Anterior cingulate cortex (tissue), 58 donors: ENCODE measurements at places on chromosomes 7 and 10.

GRCh38 chr10:100817268-100817839 lies 72.0 kb downstream of the PAX2 start:
- DNase-seq = no peak

- DNase-seq = no peak
These were observed 113.1 kb upstream of the PDLIM1 start for GRCh38 chr10:95403700-95404461.

GRCh38 chr10:44961931-44962750 lies 2.5 kb downstream of the RASSF4 start:
- no peak for DNase-seq

GRCh38 chr7:95334447-95334846 lies 10.1 kb upstream of the PON1 start:
- no peak for DNase-seq

- DNase-seq = no peak
These were observed 563.0 kb downstream of the PARD3 start for GRCh38 chr10:34252111-34252510.

DNA sequence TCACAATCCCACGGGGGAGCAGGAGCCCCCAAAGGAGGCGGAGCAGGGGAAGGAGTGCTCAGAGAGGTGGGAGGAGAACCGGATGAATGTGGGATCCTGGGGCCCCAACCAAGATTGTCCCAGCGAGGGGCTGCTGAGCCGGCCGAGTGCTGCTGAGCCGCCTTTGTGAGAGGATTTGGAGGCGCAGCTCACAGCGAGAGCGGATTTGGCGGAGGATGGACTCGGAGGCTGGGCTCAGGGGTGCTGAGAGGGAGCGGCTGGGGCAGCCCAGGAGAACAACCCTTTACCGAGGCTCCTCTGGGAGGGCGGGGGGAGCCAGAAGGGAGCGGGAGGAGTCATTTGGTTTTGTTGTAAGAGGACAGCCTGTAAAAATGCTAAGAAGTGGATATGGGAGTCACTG lies 23.0 kb downstream of the GHRHR start:
- no peak for DNase-seq

DNA sequence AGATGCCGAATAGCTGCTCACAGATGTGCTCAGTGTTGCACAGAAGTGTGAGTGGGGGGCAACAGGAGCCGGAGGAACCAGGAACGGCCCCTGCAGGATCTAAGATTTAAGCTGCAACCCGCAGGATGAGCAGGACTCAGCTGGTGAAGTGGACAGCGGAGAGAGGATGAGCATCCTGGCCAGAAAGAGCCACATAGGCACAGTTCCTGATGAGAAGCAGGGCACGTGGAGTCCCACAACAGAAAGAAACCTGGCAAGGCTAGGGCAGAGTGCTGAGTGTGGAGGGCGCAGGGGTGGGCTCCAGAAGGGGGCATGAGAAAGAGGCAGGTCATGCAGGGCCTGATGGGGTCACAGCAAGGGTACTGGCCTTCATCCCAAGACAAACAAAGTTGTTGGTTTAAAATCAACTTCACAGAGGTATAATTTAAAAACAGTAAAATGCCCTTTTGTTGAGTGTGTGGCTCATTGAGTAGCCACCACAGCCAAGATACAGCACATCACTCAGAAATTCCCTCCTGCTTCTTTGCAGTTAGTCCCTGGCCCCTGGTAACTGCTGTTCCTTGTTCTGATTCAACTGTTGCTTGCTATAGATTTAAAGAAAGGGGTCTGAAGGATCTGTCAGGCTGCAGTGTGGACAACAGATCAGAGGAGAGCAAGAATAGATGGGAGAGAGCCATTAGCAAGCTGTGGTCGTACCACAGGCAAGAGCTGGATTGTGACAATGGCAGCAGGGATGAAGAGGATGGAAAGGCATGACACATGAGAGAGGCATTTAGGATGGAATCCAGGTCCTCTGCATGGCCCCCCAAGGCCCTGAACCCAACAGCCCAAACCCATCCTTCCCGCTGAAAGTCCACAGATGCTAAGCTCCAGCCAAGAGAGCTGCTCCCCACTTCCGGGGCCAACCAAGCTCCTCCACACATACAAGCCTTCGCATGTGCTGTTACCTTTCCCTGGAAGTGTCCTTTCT lies 53.1 kb upstream of the OSBPL3 start:
- no peak for DNase-seq

- DNase-seq = no peak
These were observed 176.3 kb downstream of the CDK14 start for GRCh38 chr7:90772410-90772809.

DNA sequence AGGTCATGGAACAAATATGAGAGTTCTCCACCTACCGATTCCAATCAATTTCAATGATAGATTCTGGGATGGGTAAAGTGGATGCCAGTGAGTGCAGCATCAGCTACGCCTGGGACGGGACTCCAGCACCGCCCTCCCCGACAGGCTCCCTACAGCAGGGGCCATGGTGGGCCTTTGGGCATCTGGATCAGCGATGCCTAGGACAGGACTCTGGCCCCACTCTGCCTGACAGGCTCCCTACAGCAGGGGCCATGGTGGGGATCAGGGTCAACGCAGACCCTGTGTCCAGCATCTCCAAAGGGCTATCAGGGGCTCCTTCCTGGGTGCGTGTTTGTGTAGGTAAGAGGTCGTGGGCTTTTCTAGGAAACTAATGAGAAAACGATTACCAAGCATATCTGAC lies 111.2 kb upstream of the TCERG1L start:
- no peak for DNase-seq

- no peak for DNase-seq
These were observed 25.5 kb downstream of the KLHDC10 start for GRCh38 chr7:130095812-130096211.

DNA sequence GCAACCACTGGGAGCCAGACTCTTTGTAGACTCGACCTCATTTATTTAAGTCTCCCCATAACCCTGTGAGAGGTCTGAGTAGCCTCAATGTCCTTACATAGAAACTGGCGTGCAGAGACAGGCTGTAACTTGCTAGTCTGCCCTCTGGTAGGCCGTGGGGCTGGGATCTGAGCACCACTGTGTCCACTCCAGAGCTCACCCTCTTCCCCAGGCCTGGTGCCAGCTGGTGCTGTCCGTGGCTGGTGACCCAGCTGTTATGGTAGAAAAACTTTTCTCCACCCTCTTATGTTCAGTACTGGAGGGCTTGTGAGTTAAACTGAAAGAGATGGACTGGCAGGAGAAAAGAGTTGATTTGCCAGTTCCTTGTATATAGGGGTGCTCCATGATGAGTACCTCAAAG lies 41.9 kb downstream of the ADAMTS14 start:
- no peak for DNase-seq

DNA sequence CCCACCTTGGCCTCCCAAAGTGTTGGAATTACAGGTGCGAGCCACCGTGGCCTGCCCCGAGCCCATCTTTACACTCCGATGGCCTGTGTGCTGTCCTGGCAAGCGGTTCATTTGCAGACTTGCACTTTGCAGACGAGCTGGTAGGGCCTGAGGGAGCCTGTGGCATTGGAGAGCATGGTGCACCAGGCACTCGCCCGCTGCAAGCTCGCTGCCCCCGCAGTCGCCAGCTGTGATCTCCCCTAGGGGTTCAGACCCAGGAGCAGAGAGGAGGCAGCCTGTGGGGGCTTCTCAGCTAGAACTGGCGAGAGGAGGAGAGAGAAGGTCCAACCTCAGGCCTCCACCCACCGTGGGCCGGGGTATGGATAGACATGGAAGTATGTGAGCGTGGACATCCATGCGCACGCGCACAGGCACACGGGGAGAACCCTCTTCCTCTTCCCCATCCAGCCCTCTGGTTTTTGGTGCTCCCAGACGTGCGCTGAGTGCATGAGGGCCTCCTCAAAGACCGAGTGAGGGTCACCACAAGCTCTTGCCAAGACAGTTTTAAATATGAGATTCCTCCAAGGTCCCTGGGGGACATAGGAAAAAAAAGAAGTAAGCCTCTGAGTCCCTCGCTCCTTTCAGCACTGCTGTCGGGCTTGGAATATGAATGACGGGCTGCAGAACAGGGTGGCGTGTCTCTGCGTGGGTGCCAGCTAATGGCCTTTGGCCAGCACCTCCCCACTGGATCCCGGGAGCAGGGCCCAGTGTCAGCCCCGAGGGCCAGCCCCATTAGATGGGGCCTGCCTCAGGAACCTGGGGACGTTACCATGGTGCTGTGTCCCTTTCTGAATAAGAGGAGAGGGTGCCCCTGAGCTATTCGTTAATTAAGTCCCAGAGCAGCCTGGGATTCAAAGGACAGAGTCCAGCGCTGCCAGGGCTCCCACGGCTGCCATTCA lies 15.1 kb upstream of the TTYH3 start:
- DNase-seq = peak; percentile 41

- DNase-seq = no peak
These were observed 17.6 kb downstream of the SLF2 start for GRCh38 chr10:100930368-100930767.

- no peak for DNase-seq
These were observed 7.3 kb upstream of the GRIFIN start for GRCh38 chr7:2483494-2483893.

GRCh38 chr10:98676895-98677294 lies 230.2 kb upstream of the HPS1 start:
- no peak for DNase-seq

- DNase-seq = no peak
These were observed 69.0 kb upstream of the LRRC18 start for GRCh38 chr10:49008505-49009198.

DNA sequence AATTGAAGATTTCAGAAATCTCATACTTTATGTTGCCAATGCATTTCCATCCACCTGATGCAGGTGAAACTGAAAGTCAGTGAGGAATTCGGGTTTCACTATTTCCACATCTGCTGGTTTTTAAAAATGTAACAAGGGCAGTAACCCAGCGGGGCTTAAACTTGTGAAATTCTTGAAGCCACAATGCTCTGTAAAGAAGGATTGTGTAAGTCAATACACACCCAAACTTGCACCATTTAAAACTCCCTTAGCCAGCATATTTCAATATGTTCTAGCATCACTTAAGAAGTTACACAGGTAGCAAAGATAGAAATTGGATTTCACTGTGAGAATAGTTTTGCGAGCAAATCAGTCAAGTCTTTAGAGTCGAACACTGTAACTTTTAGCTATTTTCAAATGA lies 386.1 kb downstream of the PLXDC2 start:
- no peak for DNase-seq

DNA sequence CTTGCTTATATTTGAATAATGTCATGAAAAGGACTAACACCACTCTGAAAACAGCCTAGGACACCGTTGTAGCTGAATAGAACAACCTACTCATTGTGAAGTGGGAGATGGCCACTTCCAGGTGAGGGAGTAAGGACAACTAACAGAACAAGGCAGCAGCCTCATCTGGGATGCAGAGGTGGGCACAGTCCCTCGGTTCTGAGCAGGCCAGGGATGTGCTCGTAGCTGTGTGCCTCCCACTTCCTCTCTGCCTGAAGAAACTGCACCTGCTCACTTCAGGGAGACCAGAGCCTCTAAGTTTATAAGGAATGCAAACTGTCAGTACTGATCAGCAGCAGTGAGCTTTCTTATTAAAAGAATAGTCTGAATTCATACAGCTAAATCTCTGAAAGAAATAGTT lies 2.5 kb downstream of the VSTM4 start:
- DNase-seq = no peak

GRCh38 chr7:147803151-147803550 lies 787.4 kb upstream of the C7orf33 start:
- no peak for DNase-seq

DNA sequence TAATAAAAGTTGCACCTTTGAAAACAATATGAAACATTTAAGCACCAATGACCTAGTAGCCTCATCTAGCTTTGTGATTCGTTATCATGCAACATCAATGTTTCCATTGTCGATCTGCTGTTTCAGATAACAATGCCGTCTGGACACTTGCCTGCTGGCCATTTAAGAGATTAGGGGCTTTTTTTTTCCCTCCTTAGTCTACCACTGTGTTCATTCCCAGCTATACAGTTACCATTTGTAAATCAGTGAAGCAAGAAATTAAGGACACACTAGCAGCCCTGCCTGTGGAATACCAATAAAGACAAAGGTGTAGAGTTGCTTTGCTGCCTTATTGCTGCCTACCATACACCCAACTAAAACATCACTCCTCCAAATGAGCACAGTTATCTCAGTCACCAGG lies 37.6 kb upstream of the MYO3A start:
- no peak for DNase-seq

DNA sequence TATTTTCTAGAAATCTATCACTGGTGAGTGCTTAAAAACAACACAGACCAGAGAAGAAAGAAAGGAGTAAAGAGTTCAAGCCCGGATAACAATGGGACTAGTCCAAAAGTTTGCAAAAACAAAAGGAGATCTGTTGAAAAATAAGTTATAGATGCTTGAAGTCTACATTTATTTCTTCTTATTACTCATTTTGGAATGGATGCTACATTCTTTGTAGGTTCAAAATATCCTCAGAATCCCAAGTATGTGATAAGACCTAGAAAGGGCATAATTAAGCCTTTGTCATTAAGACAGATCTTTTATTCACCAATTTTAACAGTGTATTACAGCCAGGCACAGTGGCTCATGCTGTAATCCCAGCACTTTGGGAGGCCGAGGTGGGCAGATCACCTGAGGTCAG lies 42.7 kb upstream of the ITGB8 start:
- DNase-seq = no peak

DNA sequence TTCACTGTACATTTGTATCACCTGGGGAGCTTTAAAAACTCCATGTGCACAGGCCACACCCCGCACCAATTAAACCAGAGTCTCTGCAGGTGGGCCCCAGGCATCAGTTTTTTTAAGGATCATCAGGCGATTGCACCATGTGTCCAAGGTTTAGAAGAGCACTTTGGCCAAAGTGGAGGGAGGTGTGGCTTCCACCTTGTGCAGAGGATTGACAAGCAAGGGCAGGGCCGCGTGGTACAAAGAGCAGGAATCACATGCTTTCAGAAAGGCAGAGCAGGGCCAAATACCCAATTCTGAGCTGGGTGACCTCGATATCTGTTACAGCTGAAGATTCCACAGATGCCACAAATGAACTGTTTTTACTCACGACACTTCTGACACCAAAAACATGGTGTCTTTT lies 52.4 kb downstream of the NOC3L start:
- DNase-seq = no peak

GRCh38 chr7:9835199-9835598 lies 1138.5 kb upstream of the PHF14 start:
- no peak for DNase-seq

GRCh38 chr7:66886152-66886551 lies 34.9 kb upstream of the TMEM248 start:
- no peak for DNase-seq

GRCh38 chr7:51146816-51147586 lies 169.6 kb downstream of the COBL start:
- no peak for DNase-seq

DNA sequence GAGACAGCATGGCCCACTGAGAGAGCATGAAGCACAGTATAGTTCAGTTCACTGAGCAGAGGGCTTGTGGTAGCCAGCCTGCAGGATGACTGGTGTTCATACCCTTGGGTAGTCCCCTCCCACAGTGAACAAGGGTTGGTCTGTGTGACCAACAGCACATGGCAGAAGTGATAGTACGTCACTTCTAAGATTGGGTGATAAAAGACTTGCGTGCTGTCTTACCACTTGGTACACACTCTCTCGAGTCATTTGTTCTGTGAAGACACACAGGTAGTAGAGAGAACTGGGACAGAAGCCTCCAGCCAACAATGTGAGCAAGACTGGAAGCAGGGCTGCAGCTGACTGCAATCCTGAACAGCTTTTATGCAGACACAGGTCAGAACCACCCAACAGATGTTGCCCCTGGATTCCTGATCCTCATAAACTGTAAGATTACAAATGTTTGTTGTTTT lies 14.6 kb downstream of the EPC1 start:
- DNase-seq = no peak

- no peak for DNase-seq
These were observed 182.2 kb upstream of the INHBA start for GRCh38 chr7:41885078-41885477.
